ENCODE measurements at places on chromosomes 16 and 17. TPM values are rescaled to one million over a fixed set of nuclear protein-coding genes. Genes with fewer than 3 reads are reported as not detected.

SGCA gene
- not detected for polyA plus RNA-seq

MYH1 gene
- not detected for polyA plus RNA-seq

ACSM3 gene
- 0.39 TPM for polyA plus RNA-seq

SYNGR3 gene
- polyA plus RNA-seq = 0.33 TPM

DUS1L gene
- polyA plus RNA-seq = 65.9 TPM

NUP93 gene
- polyA plus RNA-seq = 87.8 TPM

PDE6G gene
- polyA plus RNA-seq = not detected

MCRIP1 gene
- polyA plus RNA-seq = 28.2 TPM

PPP1R1B gene
- 0.07 TPM for polyA plus RNA-seq

DNAI2 gene
- polyA plus RNA-seq = not detected

GCGR gene
- polyA plus RNA-seq = not detected

KRTAP4-5 gene
- polyA plus RNA-seq = not detected
